GM12864 (cell line): ENCODE measurements at places on chromosomes 3 and 15.
A peak's percentile ranks its signal among the peaks of the same experiment; 100 is the strongest.

GRCh38 chr15:85718271-85718971 lies 76.3 kb downstream of the KLHL25 start:
- DNase-seq: no peak

DNA sequence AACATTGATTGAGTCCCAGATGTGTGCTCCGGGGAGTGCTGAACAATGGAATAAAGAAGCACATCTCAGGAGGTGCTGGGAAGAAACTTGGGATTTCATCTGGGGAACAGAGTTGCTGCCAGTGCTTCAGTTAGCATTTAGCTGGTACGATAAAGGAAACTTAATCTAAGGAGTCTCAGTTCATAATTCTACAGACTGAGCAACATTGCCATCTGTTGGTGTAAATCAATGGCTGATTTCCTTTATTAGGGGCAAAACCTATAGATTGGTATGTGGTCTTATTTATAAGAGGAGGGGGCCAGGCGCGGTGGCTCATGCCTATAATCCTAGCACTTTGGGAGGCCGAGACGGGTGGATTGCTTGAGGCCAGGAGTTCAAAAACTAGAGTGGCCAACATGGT lies 8.9 kb downstream of the MKRN2OS start:
- no peak for DNase-seq

DNA sequence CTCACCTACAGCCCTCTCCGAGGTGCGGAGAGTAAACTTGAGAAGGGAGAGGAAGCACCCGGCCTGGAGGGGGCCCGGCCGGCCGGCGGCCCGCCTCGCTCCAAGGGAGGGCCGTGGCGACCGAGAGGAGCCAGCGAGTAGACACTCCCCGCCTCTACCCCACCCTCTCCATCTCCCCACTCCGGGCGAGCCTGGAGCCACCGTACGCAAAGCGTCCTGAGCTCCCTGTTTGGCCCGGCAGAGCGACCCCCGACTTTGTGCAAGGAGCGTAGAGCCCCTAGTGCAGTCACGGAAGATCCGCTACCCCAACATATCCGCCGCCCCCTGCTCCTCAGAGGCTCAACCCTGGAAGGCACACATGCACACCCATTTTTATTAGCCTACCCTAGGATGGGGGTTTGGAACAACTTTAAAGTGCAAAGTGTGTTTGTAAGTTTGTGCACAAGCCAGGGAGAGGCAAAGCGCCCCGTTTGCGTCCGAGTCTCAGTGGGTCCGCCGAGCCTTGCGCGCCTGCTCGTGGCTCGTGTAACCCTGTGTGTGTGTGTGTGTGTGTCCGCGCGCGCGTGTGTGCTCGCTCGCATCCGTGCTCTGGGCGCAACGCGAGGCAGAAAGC lies 508 bp upstream of the SMAD6 start:
- no peak for DNase-seq

DNA sequence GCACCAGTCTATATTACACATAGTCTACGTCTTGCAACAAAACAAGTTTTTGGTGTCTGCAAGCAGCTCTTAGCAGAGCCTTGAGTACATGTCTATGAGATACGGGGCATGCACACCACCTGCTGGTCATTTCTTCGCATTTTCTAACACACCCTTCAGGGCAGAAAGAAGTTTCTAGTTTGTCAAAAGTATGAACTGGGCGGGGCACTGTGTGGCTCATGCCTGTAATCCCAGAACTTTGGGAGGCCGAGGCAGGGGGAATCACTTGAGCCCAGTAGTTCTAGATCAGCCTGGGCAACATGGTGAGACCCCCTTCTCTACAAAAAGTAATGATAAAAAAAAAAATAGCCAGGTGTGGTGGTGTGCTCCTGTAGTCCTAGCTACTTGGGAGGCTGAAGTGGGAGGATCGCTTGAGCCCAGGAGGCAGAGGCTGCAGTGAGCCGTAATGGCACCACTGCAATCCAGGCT lies 64.2 kb upstream of the ARL8B start:
- DNase-seq: peak; percentile 70
